ENCODE measurements at places on chromosomes 5 and 9. TPM values are rescaled to one million over a fixed set of nuclear protein-coding genes. Genes with fewer than 3 reads are reported as not detected.

GRCh38 chr5:140642718-140643117 lies 3.5 kb downstream of the TMCO6 start:
- peaks cover 26% of the 10 kb centered on the region for H3K4me1 ChIP-seq
- H3K27me3 ChIP-seq = no peaks in the 10 kb centered on the region
- H3K36me3 ChIP-seq = peaks cover 16% of the 10 kb centered on the region
- DNase-seq = no peak
- no peak overlapping the region for H3K27ac ChIP-seq
- no peak overlapping the region for H3K4me3 ChIP-seq

GRCh38 chr9:136566901-136567300 lies 21.1 kb upstream of the NOTCH1 start:
- H3K27ac ChIP-seq = peak overlapping the region; percentile 55
- DNase-seq = peak; percentile 88
- peaks cover 71% of the 10 kb centered on the region for H3K4me1 ChIP-seq
- no peaks in the 10 kb centered on the region for H3K36me3 ChIP-seq
- H3K27me3 ChIP-seq = no peaks in the 10 kb centered on the region

DNA sequence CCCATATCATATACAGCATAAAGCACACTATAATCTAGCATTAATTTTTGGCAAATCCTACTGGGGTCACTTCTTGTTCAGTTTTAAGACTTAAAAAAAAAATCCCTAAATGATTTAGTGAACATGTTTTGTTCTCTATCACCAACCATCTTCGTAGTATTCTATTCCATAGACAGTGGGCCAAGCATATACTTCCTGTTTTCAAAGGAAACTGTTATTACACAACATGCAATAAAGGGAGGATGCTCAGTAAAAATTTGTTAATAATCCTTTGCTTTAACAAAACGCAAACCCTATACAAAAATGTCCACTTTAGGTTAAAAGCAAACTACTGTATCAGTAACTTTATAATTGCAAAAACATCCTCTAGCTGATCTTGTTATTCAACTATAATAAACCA lies 13.0 kb downstream of the CCNH start:
- no peaks in the 10 kb centered on the region for H3K27me3 ChIP-seq
- no peak overlapping the region for H3K4me3 ChIP-seq
- H3K36me3 ChIP-seq = peaks cover 39% of the 10 kb centered on the region
- DNase-seq = no peak

DNA sequence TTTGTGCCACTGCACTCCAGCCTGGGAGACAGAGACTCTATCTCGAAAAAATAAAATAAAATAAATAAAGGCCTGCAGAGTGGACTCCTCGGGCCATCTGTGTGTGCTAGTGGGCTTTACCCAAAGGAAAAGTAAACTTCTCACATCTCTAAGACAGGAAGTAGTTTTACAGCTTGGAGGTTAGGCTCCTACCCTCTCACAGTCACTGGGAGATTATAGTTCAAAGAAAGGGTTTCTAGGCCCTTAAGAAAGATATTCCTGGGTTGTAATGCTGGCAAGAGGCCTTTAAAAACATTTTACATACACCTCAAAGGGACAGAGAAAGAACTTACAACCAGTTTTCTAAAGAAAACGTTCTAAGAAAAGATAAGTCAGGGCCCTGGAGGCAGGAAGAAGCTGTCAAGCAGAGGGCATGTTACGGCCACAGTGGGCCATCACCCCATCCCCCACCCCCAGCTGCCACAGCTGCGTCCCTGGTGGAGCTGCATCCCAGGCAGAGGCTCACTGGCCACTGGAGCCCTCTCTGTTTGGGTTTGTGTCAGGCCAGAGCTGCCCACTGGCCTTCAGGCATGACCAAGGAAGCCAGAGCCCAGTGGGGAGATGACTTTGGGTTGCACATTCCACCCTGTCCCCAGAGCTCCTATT lies 78.1 kb upstream of the CDK20 start:
- H3K36me3 ChIP-seq = no peaks in the 10 kb centered on the region
- no peak for DNase-seq
- no peaks in the 10 kb centered on the region for H3K27me3 ChIP-seq

DNA sequence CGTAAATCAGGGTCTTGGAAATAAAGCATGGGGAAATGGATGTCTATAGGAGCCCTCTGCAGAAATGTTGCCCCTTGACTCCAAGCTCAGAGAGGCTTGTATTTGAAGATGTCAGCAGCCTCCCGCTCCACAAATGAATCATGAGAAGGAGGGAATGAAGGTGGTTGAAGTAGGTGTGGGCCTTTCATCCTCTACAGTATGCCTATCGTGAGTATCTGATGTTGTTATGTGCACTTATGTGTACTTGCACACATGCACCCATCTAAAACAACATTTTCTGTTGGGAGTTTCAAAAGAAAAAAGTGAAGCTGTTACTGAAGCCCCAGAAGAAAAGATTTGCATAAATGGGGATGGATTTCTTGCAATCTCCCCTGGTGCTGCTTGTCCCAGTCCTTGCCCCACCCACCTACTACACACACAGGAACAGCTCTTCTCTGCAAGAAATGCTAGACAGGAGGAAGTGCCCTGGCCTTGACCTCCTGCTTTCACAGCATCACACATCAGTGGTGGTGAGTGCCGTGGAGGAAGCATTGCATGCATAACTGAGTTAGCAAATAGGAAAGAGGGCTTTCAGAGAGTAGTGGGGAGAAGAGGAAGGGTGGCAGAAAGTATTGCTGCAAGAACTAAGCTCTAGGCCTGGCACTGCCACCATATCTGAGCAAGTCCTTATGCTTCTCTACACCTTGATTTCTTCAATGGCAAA lies 156.1 kb downstream of the SNX18 start:
- peak; percentile 81 for DNase-seq
- no peaks in the 10 kb centered on the region for H3K27me3 ChIP-seq
- no peaks in the 10 kb centered on the region for H3K36me3 ChIP-seq
- H3K4me3 ChIP-seq = no peak overlapping the region
- H3K4me1 ChIP-seq = peaks cover 29% of the 10 kb centered on the region

GRCh38 chr5:155915601-155916000 lies 411.4 kb upstream of the SGCD start:
- no peaks in the 10 kb centered on the region for H3K36me3 ChIP-seq
- no peaks in the 10 kb centered on the region for H3K4me1 ChIP-seq
- H3K27me3 ChIP-seq = no peaks in the 10 kb centered on the region
- DNase-seq = no peak
- no peak overlapping the region for H3K27ac ChIP-seq
- H3K4me3 ChIP-seq = no peak overlapping the region

The FOXD4L3 gene
- not detected for total RNA-seq

DNA sequence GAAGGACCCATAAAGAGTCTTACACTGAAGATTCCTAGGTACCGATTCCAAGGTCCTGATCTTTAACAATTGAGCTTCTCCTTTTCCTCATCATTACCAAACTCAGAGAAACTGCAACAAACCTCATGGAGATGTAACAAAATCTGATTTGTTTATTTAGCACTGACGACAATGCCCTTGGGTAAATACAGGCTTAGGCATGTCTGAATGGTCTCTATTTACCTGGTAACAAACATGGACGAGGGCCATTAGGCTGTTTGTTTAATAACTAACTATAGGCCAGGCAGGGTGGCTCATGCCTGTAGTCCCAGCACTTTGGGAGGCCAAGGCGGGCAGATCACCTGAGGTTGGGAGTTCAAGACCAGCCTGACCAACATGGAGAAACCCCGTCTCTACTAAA lies 333.3 kb downstream of the AGTPBP1 start:
- no peak overlapping the region for H3K27ac ChIP-seq
- no peaks in the 10 kb centered on the region for H3K36me3 ChIP-seq
- no peaks in the 10 kb centered on the region for H3K4me1 ChIP-seq
- DNase-seq = no peak
- no peak overlapping the region for H3K4me3 ChIP-seq

The ROPN1L gene
- total RNA-seq = 0.68 TPM

The TTLL11 gene
- 33.5 TPM for total RNA-seq

DNA sequence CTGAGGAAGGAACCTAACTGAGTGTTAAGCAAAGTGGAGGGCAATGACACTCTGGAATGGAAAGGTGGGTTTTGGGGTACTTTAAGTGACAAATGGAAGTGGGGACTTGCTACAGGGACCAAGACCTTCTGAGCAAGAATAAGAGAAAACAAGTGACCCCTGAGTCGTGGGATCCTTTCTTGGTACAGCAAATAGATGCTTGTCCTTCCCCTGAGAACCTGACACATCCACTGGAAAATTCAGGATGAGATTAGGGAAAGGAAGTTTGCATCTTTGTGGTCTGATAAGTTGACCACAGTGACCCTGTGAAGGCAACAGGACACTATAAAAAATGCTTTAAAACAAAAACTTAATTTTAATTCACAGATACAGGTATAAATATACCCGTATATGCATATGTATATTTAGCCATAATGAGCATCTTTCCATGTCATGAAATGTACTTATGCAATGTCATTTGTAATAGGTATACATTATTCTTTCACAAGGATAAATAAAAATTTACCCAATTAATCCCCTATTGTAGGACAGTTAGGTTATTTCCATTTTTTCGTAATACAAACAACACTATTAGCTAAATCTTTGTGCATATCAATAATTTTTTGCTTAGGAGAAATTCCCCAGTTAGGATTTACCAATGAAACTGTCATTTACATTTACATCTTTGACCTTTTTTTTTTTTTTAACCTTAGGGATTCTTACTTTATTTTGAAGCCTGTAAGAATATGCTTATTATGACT lies 2.0 kb upstream of the IRF1 start:
- DNase-seq = no peak
- H3K27me3 ChIP-seq = no peaks in the 10 kb centered on the region
- peaks cover 67% of the 10 kb centered on the region for H3K4me1 ChIP-seq
- peak overlapping the region; percentile 100 for H3K27ac ChIP-seq
- no peaks in the 10 kb centered on the region for H3K36me3 ChIP-seq
- H3K4me3 ChIP-seq = no peak overlapping the region

DNA sequence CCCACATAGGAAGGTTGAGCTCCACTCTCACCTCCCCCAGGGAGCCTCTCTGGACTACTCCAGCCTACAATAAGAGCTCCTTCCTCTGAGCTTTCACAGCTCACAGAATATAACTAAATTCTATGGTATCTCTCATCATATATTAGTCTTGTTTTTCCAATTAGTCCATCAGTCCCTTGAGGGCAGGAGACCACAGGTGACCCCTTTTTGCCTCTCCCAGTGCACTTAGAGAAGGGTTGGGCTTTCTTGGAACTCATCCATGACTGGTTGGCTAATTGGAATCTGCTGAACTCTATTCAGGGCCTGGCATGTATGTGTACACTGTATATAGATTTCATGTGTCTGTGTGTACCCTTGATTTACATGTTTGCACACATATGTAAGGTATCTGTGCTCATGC lies 50.4 kb upstream of the ARAP3 start:
- no peak for DNase-seq
- no peaks in the 10 kb centered on the region for H3K36me3 ChIP-seq
- no peaks in the 10 kb centered on the region for H3K4me1 ChIP-seq
- H3K4me3 ChIP-seq = no peak overlapping the region
- no peaks in the 10 kb centered on the region for H3K27me3 ChIP-seq
